GM23338 (cell line): ENCODE measurements at places on chromosomes 5 and 9.

- H3K4me1 ChIP-seq, result no peaks in the 10 kb centered on the region; the same call in 1 of the 2 replicates
- peak; percentile 37 for DNase-seq
- no peak overlapping the region for H3K4me3 ChIP-seq
Measured at GRCh38 chr9:130599625-130600024, 20.2 kb downstream of the FUBP3 start.

DNA sequence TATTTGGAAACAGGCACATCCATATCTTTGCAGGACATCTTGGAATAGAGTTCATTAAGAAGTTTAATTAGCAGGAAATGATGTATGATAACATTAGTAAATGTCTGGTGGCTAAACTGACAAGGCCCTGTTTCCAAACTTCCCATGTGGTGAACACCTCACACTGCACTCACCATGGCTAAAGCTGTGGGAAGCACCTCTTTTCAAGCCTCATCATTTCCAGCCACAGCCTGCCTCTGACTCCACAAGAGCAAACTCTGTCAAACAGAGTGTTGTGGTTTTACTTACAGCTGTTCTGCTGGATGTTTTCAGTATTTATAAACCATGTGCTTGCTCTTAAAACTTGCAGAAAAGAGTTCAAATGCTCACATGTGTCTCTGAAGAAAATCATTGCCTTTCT is 14.9 kb upstream of the NDUFB6 start:
- H3K27me3 ChIP-seq, result no peaks in the 10 kb centered on the region
- no peaks in the 10 kb centered on the region for H3K36me3 ChIP-seq
- H3K27ac ChIP-seq, result no peak overlapping the region
- H3K4me3 ChIP-seq, result no peak overlapping the region

- DNase-seq, result no peak
- H3K4me1 ChIP-seq, result no peaks in the 10 kb centered on the region
- H3K27ac ChIP-seq, result no peak overlapping the region
- H3K36me3 ChIP-seq, result no peaks in the 10 kb centered on the region
Measured at GRCh38 chr5:61018062-61018461, 73.1 kb downstream of the NDUFAF2 start.

DNA sequence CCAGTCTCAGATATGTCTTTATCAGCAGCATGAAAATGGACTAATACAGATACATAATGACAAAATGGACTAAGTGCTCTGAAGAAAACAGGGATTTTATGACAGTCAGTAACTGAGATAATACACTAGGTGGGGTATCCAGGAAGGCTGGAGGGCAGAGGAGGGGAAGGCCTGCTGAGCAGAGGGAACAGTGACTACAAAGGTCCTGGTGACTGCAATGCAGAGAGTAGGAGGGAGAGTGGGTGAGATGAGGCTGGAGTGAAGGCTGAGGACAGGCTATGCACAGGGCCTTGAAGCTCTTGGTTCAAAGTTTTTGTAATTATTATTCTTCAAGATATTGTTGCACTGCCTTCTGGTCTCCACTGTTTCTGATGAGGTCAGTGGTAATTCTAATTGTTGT is 4.9 kb downstream of the ACOT12 start:
- H3K27me3 ChIP-seq, result peaks cover 16% of the 10 kb centered on the region
- DNase-seq, result peak; percentile 24
- H3K27ac ChIP-seq, result no peak overlapping the region
- H3K36me3 ChIP-seq, result no peaks in the 10 kb centered on the region
- H3K4me1 ChIP-seq, result no peaks in the 10 kb centered on the region
- no peak overlapping the region for H3K4me3 ChIP-seq

DNA sequence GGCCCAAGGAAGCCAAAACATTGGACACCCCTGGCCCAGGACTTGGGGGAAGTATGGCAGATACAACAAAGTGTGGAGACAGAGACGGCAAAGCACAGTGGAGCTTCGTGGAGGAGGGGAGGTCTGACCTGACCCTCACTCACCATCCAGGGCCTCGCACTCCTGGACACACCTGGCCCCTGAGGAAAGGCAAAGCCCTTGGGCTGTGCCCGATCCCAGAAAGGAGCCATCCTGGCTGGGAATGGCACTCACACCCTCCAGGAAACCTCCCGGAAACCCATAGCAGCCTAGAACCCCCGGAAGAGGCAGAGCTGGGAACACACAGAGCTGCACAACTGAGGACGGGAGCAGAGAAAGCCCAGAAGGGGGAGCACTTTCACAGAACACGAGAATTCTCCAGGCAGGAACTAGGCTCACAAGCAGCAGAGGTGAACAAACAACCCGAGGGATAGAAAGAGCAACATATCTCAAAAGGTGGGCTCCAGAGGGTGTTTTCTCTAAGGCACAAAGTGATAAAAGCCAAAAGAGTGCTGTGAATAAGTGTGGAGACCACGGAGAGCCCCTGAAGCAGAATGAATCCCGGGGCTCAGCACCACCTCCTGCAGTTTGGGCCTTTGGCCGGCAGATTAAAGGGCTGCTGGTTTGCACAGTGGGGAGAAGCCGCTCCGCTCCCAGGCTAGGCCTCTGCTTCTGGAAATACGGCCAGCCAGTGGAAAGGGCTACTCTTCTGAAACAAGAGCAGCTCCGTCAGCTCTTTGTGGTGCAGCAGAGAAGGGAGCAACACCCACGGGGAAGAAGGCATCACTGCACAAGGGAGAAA is 108.2 kb downstream of the UBE2R2 start:
- peaks cover 8% of the 10 kb centered on the region for H3K4me1 ChIP-seq
- H3K36me3 ChIP-seq, result peaks cover 40% of the 10 kb centered on the region
- no peak overlapping the region for H3K4me3 ChIP-seq
- peak overlapping the region; percentile 90 for H3K27ac ChIP-seq
- no peaks in the 10 kb centered on the region for H3K27me3 ChIP-seq

GRCh38 chr9:118577121-118577520 is 792.1 kb downstream of the BRINP1 start:
- H3K36me3 ChIP-seq, result no peaks in the 10 kb centered on the region
- no peak for DNase-seq
- no peaks in the 10 kb centered on the region for H3K4me1 ChIP-seq
- H3K27me3 ChIP-seq, result no peaks in the 10 kb centered on the region
- H3K27ac ChIP-seq, result no peak overlapping the region
- H3K4me3 ChIP-seq, result no peak overlapping the region

DNA sequence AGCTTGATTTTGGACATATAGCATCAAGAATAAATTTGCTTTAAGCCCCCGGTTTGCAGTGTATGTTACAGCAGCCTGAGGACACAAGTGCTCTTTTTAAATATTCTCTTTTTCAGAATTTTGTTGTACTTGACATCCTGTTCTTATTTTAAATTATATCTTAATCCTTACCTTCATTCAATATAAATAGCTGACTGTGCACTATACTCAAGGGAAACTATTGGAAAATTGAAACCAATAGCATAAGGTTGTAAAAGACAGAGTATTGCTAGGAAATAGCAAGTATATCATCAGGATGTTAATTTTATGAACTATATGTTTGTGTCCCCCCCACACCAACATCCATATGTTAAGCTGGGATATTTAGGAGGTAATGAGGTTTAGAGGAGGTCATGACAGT is 120.4 kb upstream of the CDH10 start:
- H3K27ac ChIP-seq, result no peak overlapping the region
- no peaks in the 10 kb centered on the region for H3K36me3 ChIP-seq
- no peak overlapping the region for H3K4me3 ChIP-seq
- DNase-seq, result no peak
- H3K4me1 ChIP-seq, result peaks cover 6% of the 10 kb centered on the region; the same call in 1 of the 2 replicates

- H3K4me1 ChIP-seq, result peaks cover 23% of the 10 kb centered on the region
- H3K36me3 ChIP-seq, result no peaks in the 10 kb centered on the region
- peak; percentile 61 for DNase-seq
- H3K4me3 ChIP-seq, result no peak overlapping the region
- H3K27ac ChIP-seq, result peak overlapping the region; percentile 56
Measured at GRCh38 chr5:143929486-143929885, 117.5 kb downstream of the HMHB1 start.

- no peaks in the 10 kb centered on the region for H3K36me3 ChIP-seq
- DNase-seq, result no peak
- H3K27me3 ChIP-seq, result no peaks in the 10 kb centered on the region
- no peak overlapping the region for H3K4me3 ChIP-seq
- H3K27ac ChIP-seq, result no peak overlapping the region
Measured at GRCh38 chr5:111254613-111255012, 30.4 kb downstream of the CAMK4 start.
